IMR-90 (cell line): ENCODE measurements at places on chromosomes 1 and 21.

- DNase-seq = no peak
Observed at GRCh38 chr1:201515895-201516294, 9.0 kb upstream of the CSRP1 start.

DNA sequence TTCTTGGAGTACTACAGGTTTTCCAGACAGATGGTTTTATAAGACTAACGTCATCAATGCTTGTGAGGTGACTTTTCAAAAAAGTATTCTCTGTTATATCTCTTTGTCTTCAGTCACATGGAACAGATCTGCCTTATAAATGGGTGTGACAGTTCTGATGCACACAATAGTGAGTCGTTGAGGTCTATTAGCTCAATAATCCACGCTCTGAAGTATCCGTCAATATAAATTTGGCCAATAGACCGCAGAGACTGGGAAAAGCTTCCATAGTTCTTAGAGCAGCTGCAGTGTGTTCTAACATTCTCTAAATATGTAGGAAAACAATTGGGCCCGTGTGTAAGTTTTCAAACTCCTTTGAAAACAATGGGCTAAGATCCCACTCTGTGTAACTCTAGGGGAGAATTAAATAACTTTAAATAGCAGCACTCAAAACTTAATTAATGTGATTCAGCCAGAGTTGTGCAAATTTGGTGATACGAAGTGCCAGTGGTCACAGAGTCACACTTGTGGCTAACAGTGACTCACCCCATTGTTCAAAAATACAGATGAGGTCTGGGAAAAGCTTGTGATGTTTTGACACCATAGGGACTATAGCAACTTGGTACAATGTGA lies 316.0 kb downstream of the LMO4 start:
- peak; percentile 71 for DNase-seq

DNA sequence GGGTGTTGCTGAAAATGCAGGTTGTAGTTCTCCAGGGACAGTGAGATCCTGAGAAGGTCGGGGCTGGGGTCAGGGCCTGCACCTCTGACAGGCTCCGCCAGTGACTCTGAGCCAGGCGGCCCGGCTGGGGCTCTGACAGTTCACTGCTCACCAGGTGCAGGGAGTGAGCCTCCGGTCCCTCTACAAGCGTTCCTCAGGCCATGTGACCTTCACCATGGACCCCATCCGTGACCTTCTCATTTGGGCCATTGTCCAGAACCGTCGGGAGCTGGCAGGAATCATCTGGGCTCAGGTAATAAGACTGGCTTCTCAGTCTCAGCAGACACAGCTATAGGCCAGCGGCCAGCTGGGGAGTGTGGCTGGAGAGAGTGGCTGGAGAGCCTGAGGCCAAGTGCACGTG lies 41.8 kb downstream of the TRPM2 start:
- DNase-seq = no peak

DNA sequence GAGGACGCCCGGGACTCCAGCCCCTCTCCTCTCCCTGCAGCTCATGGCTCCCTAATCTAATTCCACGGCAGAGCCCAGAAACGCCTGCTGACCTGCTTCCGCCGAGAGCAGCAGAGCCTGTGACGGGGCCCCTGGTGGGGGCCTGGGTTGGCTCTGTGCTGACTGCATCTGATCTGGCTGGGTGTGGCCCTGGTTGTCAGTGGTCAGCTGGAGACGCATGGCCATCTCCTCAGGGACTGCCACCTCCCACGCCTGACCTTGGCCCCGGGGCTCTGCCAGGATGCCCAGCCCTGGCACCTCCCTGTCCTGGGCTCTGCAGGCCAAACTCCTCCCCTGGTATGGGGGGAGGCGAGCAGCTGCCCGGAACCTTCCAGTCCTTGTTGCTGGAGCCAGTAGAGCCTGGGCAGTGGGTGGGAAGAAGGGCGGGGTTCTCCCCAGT lies 1.1 kb upstream of the PLCH2 start:
- DNase-seq = no peak

DNA sequence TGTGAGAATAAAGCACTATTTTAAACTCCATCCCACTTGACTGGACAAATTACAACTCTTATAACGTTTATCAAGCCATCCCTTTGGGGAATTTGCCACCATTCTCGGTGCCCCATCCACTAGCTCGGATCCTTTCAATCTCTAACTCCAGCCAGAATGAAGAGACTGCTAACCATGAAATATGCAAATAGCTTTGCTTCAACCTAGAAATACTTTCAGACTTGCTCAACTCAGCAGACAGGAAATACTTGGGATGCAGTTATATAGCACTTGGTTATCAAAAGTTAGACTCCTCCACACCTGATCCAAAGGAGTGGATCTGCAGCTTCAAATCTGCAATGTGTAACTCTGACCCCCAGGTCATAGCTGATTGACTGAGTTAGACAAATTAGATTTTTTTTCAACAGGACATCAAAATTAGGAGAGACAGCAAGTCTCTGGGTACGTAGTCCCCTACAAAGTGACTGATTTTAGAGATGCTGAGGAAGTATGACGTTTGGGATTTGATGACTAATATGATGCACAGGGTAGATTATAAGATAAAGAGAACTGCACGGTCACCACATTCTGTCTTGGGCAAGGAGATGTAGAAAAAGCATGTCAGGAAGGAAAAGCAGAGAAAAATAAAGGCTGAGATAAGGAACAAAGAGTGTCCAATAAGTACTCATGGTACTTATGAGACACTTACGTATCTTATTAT lies 496.0 kb downstream of the AGBL4 start:
- no peak for DNase-seq

DNA sequence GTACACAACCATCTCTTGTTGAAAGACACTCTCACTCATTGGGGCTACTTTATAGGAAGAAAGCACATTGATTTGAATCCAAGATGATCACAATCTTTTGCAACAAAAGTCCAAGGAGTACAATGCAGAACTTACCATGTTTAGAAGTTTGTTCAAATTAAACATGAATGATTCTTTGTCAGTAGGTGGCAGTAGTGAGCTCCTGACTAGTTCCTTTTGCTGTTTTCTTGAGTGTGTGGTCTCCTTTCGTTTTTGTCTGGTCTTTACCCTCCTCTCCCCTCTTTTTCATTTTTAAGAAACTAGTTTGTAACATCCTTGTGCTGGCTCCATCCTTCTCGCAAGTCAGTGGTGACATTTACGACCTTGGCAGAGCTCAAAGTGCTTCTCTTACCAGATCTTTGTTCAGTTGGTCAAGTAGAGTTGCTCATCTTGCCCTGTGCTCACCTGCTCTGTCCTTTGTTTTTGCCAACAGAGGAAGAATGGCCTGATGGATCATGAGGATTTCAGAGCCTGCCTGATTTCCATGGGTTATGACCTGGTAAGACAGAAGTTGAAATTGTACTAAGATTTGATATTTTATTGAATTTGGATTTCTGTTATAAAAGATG lies 35.7 kb upstream of the MTR start:
- peak; percentile 42 for DNase-seq

DNA sequence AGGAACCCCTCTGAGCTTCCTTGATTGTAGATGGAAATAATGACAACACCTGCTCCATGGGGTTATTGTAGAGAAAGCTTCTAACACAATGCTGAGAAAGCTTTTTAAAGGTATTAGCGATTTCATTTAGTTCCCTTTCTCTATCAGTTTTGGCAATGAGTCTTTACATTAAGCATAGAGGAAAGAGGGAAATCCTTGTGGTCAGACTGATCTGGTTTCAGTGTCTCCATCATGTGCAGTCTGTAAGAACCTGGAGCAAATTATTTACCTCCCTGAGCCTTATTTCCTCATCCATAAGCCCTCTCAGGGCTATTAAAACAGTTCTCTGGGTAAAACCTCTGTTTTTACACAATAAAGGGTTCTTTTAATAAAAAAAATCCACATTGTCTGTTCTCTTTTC lies 87.5 kb downstream of the FGGY start:
- DNase-seq = no peak

GRCh38 chr1:41583658-41584547 lies 99.4 kb upstream of the EDN2 start:
- DNase-seq = no peak

GRCh38 chr1:4973341-4973740 lies 318.9 kb downstream of the AJAP1 start:
- no peak for DNase-seq

- no peak for DNase-seq
Observed at GRCh38 chr1:234771642-234772344, 161.8 kb upstream of the IRF2BP2 start.

- no peak for DNase-seq
Observed at GRCh38 chr1:34753163-34753562, 1.7 kb upstream of the GJB5 start.

DNA sequence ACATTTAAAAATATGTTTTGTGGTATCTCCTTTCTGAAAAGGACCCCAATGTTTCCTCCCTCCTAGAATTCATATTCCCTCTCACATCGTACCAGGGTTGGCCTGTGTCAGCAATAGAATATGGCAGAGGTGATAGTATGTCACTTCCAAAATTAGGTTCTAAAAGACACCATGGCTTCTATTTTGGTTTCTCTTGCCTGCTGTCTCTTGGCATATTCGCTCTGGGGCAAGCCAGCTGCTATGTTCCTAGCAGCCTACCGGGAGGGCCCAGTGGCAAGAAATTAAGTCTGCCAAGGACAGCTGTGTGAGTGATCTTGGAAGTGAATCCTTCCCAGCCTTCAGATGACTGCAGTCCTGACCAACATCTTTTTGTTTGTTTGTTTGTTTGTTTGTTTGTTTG lies 92.9 kb upstream of the PPM1J start:
- no peak for DNase-seq

DNA sequence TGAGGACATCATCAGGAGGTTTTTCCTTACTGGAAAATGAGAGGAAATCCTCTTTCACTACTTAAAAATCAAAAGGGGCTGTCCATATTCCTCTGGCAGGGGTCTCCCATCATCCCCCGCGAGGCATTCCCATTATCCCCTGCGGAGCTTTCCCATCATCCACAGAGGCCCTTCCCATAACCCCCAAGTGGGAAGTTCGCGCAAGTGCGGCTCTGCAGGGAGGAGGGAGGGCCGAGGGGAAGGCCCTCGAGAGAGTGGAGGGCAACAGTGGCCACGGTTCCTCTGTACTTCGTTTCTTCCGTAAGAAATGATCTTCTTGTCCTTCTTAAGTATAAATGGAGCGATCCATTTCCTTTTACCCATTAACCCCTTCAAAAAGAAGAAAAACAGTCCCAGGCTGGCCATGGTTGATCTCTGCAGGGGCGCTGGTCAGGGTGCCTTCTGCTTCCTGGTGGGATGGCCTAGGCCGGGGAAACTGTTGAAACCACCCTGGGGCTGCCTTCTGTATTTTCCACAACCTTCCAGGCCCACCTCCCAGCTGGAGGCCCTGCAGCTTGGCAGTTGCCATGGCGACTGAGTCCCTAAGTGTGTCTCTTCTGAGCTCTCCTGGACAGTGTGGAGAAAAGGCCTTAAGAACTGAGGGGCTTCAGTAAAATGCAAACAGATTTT lies 3.6 kb upstream of the RSPH1 start:
- DNase-seq = no peak

- DNase-seq = peak; percentile 98
Observed at GRCh38 chr1:186983327-186983726, 154.6 kb downstream of the PLA2G4A start.

DNA sequence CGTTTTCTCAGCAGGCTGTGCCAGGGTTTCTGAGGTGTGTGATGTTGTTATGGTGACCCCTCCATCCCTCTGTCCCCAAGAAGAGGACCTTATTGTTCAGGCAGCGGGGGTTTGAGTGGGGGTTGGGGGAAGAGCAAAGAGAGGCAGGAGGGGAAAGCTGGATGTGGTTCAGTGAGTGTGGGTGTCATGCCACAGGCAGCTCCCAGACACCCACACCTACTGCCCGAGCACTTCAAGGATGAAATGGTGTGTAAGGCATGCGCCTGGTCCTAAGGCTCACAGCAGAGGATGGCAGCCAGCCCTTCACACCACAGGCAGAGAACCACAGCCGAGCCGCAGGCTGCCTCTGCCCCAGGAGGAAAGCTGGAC lies 49.9 kb upstream of the STUM start:
- DNase-seq = no peak

GRCh38 chr1:39213511-39214002 lies 9.1 kb downstream of the MACF1 start:
- peak; percentile 83 for DNase-seq

GRCh38 chr1:52592637-52593323 lies 9.4 kb upstream of the GPX7 start:
- no peak for DNase-seq

DNA sequence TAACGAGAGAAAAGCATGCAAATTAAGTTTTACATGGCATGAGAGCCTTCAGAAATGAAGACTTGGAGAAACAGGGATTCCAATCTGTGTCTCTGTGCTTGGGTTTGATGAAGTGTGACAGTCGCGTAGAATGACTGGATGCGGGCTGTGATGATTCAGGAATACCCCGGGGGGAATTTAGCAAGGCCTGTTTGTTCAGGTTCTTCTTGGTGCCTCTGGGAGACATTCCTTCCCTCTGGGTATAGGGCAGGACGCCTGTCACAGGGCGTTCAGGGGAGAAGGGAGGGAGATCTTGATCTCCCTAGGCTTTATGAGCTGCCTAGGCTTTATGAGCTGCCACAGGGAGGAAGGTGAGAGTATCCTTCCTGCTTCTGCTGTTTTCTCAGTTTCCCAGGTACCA lies 36.6 kb downstream of the DOP1B start:
- DNase-seq = peak; percentile 17

DNA sequence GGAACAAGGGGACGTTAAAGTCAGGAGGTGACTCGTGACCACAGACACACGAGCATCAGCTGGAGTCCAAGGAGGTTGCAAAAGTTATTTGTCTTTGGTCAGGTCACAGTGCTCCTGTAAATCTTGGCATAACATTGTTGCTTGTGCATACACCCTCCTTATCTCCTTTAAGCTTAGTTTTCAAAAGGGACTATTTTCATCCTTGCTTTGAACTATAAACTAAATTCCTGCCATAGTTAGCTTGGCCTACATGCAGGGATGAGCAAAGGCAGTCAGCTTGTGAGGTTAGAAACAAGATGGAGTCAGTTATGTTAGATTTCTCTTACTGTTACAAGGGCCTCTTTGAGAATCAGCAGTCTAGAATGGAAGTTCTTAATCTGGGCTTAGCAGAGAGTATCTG lies 28.0 kb upstream of the FASLG start:
- peak; percentile 62 for DNase-seq

GRCh38 chr1:27306892-27307761 lies 14.8 kb upstream of the TMEM222 start:
- DNase-seq = no peak

GRCh38 chr1:44723496-44724295 lies 7.3 kb downstream of the RNU5D-1 start:
- no peak for DNase-seq

DNA sequence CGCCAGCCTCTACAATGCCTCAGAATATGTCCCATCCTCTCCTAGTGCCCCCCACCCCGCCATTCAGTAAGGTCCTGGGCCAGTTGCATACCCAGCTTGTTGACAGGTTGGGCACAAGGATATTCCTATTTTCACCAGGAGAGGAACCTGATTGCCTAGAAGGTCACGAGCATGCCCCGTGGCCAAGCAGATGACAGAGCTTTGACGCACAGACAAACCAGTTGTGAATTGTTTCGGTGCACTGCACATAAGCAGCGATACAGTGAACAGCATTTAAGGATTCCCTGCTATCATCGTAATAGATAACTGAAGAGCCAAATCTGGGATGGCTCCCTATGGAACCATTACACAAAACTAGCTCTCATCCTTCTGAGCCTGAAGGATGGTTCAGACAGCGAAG lies 3.4 kb downstream of the LELP1 start:
- no peak for DNase-seq

GRCh38 chr1:56394298-56394697 lies 185.1 kb downstream of the PLPP3 start:
- DNase-seq = no peak

GRCh38 chr1:50742523-50742922 lies 217.5 kb downstream of the FAF1 start:
- DNase-seq = peak; percentile 41

GRCh38 chr1:193525917-193526710 lies 339.7 kb upstream of the B3GALT2 start:
- no peak for DNase-seq

- DNase-seq = no peak
Observed at GRCh38 chr1:228348708-228349467, 57.7 kb downstream of the TRIM11 start.
